ENCODE measurements at places on chromosomes 5 and 9. TPM values are rescaled to one million over a fixed set of nuclear protein-coding genes. Genes with fewer than 3 reads are reported as not detected.

CORO2A gene
- 10.0 TPM for total RNA-seq

- no peak for DNase-seq
These were observed 60.6 kb downstream of the DRD1 start for GRCh38 chr5:175383350-175383749.

DNA sequence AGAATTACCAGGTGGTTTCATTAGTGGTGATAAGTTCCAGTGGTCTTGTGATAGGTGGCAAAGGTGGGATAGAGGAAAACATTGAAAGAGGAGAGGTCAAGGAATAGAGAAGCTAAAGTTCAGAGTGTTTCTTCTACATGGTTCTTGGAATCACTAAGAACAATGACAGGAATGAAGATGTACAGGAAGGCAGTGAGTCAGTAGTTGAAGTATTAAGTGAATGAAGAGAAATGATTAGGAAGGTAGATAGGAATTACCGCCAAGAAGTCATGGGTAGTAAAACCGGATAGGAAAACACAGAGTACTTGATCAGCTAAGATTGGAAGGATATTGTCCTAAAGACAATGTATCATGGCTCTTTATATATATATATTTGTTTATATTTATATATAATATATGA lies 37.9 kb upstream of the RASA1 start:
- no peak for DNase-seq

- DNase-seq, result no peak
These were observed 18.6 kb downstream of the SLC36A2 start for GRCh38 chr5:151328734-151329133.

GRCh38 chr5:170573114-170573513 lies 69.3 kb downstream of the KCNIP1 start:
- no peak for DNase-seq
